ENCODE measurements at places on chromosomes 5 and 9.

GRCh38 chr9:136943291-136944211 lies 987 bp downstream of the FBXW5 start:
- DNase-seq = no peak

GRCh38 chr9:137905740-137906139 lies 28.2 kb downstream of the CACNA1B start:
- DNase-seq = no peak

- DNase-seq = no peak
Observed at GRCh38 chr5:111582993-111583601, 70.8 kb upstream of the STARD4 start.

DNA sequence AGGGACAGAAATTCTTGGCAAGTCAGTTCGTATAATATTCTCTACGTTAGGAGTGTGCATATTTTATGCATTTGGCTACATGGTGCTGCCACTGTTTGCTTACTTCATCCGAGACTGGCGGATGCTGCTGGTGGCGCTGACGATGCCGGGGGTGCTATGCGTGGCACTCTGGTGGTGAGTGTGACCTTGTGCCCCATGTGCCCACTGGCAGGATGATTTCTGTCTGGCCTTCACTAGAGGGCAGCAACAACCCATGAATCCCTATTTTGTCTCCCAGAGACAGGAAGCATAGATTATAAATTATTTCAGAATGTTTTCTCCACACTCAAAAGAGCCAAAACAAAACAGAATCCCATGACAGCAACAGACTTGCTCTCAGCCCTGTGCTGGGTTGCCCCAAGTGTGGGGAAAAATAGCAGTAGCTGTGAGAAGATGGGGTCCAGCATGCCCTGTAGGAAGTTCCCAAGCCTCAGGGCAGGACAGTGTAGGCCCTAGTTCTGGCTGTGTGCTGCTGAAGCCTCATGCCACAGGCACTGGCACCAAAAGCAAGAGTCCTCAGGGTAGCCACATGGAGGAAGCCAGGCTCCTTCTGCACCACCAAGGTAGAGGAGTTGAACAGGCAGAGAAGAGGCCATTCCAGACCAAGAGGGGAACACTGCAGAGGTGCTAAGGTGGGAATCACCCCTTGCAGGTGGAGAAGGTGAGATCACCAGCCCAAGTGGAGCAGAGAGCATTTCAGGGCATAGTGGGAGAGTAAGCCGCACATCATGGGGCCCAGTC lies 16.0 kb downstream of the SLC22A5 start:
- DNase-seq = peak; percentile 27

- DNase-seq = no peak
Observed at GRCh38 chr5:401146-402034, 41.6 kb upstream of the EXOC3 start.

- no peak for DNase-seq
Observed at GRCh38 chr5:64299805-64300204, 134.2 kb downstream of the RNF180 start.

GRCh38 chr5:67189931-67190330 lies 6.7 kb downstream of the CD180 start:
- DNase-seq = no peak

GRCh38 chr5:41832430-41832829 lies 37.8 kb downstream of the OXCT1 start:
- no peak for DNase-seq

DNA sequence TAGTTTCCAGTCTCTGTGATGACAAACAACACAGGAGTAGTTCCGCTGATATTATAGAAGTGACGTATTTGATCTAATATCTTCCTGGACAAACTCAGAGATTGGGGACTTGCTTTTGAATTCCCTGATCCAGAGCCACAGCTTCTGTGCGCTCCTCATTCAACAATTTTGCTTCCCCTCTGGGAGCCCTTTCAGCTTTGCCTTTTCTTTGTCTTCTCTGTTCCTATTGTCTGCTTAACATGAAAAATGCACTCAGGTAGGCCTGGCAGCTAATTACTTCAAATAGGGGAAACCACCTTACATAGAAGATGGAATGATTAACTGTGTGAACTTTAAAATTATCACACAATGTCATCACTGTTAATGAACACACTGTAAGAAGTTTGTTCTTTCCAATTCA lies 192.9 kb downstream of the EPB41L4A start:
- DNase-seq = no peak

GRCh38 chr9:121340676-121341392 lies 29.2 kb downstream of the STOM start:
- DNase-seq = no peak

- no peak for DNase-seq
Observed at GRCh38 chr5:39519079-39519478, 94.3 kb upstream of the DAB2 start.

GRCh38 chr5:141879426-141879759 lies 1.2 kb upstream of the PCDH1 start:
- DNase-seq = no peak

DNA sequence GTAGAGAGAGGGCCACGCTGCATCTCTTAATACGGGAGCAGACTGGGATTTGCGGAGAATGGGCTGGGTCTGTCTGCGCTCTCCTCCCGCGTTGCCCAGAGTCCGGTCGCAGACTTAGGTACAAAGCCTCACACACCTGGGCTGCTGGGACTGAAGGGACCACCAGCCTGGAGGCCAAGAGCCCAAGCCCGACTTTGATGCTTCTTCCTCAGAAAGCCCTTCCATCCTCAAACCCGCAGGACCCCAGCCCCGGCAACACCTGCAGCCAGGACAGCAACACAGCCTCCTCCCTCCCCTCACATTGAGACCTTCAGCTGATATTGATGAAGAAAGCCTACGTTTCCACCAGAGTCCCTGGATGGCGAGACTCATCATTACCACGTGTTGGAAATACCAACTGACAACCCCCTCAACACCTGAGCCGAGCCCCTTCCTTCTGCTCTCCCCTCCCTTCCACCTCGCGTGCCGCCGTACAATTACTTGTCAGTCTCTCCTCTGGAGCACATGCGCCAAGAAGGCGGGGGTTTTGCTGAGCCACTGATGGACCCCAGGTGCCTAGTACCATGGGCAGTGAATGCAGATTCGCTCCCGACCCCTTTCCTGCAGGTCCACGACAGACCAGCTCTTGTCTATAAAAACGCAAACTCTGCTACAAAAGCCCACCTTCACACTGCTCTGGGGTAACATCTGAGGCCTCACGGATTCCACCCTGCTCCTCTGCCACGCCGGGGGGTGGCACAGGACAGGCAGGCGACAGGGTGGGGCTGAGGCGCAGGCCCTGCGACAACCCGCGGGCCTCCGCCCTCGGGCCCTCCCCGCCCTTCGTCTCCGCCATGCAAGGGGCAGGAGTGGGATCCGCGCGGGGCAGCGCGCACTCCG lies 841 bp downstream of the ASB6 start:
- DNase-seq = no peak

GRCh38 chr5:176629853-176630680 lies at the start of the genes EIF4E1B and SNCB:
EIF4E1B (plus strand) TSS chr5:176630675; CDS start chr5:176642788, 12,113 bp downstream.
SNCB (minus strand) TSS chr5:176630534; CDS start chr5:176629654, 880 bp downstream.
- no peak for DNase-seq

DNA sequence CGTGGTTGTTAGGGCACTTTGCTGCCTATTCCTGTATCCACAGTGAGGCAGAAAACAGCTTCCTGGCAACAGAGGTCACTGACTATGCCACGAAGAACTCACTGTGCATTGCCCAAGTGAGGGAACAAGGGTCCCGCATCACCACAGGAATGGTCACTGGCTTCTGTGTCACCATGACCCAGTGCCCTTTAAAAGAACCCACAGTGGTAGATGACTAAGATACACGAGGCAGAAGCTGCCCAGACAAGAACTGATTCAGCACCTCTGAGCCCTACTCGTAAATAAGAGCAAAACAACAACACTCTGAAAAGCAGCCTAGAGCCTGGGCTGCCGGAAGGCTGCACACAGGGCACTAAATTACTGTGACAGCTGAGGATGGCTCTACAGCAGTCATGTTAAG lies 236.6 kb upstream of the RASEF start:
- no peak for DNase-seq

DNA sequence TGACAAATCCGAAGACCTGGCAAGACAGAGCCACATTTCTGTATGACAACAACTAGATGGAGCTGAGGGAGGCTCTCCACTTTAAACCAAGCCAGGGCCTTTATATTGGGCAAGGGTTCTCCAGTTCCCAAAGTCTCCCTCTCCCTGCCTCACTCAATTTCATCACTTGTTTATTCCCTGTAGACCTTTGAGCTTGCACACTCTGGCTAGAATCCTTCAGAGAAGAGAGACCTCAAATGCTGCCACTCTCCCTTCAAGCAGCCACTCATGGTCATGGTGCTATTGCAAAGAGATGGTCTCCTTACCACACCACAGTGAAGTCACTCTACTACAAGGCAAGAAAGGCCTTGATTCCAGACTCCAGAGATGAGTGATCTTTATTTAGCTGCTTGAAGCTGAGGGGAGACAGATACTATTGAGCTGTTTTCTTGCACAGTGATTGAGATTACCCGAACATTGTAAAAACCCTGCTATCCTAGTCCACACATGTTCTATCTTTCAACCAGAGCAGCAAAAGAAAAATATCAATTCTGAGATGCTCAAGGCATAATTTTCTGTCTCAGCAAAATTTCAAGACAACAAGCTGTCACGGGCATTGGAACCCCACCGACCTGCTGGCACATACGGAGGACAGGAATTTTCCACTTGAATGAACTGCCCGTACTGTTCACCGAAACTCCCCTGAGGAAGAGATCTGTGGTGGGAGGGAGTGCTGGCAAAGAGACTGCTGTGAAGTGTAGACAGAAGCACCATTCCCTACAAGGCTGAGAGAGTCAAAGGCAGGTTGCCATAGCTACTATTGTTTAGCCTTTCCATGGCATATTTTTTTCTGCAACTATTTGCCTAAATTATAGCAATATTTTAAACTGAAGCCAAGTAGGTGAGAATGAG lies 81.1 kb downstream of the CDO1 start:
- DNase-seq = no peak

DNA sequence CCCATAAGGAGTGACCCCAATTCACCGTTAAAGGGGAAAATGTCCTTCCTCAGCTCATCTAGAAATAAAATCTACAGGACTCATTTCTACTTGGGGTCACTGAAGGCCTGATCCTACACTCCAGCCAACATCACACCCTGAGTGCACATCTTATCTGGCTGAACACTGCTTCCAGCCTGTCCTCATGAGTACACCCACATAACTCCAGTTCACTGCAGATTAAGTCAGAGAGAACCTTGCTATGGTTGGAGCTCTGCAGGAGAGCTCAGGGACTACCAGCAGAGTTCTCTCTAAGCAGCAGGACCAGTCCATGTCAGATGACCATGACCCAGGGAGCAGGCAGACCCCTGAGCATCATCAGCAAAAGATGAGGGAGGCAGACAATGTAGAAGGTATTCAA lies 126.9 kb upstream of the MAP3K1 start:
- no peak for DNase-seq

- no peak for DNase-seq
Observed at GRCh38 chr9:71725590-71726338, 42.5 kb downstream of the CEMIP2 start.

DNA sequence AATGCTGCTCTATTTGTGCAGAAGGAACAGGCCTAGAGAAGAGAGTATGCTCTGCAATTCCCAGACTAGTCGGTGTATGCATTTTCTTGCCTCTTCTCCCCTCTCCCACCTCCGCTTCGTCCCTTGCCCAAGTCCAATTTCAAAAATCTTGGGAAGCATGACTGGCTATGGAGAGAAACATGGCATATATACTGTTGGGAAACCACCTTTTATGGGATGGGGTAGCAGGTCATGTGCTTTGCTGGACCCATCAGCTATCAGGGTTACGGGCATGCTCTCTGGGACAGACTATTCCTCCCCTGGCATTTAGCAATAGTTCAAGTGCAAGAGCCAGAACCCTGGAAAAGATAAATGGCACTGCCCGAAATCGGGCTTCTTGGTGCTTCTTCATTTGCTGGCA lies 12.0 kb downstream of the ISL1 start:
- no peak for DNase-seq

DNA sequence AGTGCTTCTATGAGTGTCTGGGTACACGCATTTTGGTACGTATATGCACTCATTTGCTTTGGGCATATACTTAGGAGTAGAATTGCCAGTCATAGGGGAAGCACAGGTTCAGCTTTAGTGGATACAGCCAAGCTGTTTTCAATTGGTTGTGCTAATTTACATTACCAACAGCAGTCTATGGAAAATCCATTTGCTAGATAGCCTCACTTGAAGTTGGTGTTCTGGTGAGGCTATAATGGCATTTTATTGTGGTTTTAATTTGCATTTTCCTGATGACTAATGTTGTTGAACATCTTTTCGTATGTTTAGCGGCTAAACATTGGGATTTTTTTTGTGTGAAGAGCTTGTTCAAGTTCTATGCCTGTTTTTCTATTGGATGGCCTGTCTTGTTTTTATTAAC lies 76.8 kb upstream of the ANKH start:
- no peak for DNase-seq

DNA sequence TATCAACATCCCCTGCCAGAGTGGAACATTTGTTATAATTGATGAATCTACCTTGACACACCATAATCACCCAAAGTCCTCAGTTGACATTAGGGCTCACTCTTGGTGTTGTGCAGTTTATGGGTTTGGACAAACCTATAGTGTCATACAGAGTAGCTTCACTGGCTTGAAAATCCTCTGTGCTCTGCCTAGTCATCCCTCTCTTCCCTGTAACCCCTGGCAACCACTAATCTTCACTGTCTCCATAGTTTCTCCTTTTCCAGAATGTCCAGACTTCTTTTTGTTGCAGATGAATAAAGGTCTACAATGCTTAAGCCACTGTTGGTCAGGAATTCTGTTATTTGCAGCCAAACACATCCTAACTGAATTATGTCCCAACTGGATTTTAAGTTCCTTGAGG lies 22.5 kb upstream of the SUB1 start:
- DNase-seq = no peak

DNA sequence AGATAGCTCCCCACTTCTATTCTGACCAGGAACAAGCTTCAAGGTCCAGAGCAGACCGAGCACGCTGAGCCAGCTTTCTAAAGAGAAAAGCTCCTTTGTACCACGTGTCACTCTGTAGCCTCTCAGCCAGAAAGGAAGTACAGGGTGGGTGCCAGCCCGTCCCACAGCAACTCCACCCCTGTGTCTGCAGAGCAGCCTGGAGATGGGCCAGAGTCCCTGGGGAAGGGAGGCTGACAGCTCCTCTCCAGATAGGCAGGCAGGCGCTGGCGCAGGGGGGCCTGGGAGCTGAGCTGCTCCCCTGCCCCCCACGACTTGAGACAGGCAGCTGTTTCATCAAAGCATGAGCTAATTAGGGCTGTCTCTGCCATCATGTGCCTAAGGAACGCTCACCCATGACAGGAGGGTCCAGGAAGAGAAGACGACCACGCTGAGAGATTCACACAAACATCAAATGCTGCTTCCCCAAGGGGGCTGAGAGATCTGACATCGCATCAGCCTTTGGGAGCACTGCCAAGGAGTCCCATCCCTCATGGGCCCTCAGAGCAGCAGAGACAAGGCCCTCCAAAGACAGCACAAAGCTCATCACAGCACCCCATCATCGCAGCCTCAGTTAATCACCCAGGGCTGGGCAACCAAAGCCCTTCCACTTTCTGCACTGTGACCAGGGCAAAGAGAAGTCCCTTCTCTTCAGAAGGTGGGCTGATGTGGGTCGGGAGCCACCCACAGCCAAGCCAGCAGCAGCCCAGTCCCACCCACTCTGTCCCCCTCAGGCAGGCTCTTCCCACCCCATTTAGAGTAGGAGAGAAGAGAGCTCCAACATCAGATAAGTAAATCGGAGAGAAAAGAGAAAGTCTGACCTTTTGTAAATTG lies 78.5 kb upstream of the LRRTM2 start:
- no peak for DNase-seq

GRCh38 chr5:180162304-180162661 lies 46.7 kb downstream of the RASGEF1C start:
- DNase-seq = no peak

- no peak for DNase-seq
Observed at GRCh38 chr9:125066839-125067619, 76.3 kb downstream of the SCAI start.

- no peak for DNase-seq
Observed at GRCh38 chr5:37665272-37665671, 174.6 kb downstream of the GDNF start.

GRCh38 chr5:160480652-160481051 lies 59.0 kb downstream of the PTTG1 start:
- DNase-seq = no peak

Data from stimulated activated CD8-positive, alpha-beta memory T cell treated with anti-CD3 and anti-CD28 coated beads, Interleukin-15, amount 100 ng/mL, for 4 hours (primary cell).